ENCODE measurements at places on chromosomes 6 and 20.

- no peak for DNase-seq
Observed at GRCh38 chr20:47205577-47206123, 150.8 kb downstream of the ZMYND8 start.

GRCh38 chr6:160180706-160181105, 59.1 kb downstream of the SLC22A1 start:
- DNase-seq: no peak

GRCh38 chr20:60268491-60268890, 310.3 kb downstream of the CDH26 start:
- no peak for DNase-seq

GRCh38 chr6:98845211-98846020, 11.0 kb downstream of the POU3F2 start:
- DNase-seq: no peak

DNA sequence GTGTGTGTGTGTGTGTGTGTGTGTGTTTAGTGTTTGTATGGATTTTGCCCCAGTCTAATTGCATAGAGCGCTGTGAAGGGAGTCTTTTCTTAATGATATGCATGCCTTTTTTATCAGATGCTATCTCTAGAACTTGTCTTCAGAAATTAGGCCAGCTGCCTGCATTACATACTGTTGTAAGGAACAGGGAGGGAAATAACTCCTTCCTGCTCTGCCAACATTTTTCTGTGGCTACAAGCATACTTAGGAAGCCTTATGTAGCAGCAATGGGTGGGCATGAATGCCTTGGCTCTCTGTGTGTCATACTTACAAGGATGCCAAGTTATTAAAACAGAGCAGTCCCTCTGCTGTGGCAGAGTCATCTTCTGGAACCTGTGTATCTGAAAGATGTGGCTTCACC, 8.0 kb upstream of the COL21A1 start:
- DNase-seq: no peak

- DNase-seq: no peak
Observed at GRCh38 chr6:137758661-137759060, 108.4 kb upstream of the TNFAIP3 start.

- no peak for DNase-seq
Observed at GRCh38 chr20:41334036-41334435, 6.6 kb upstream of the LPIN3 start.

DNA sequence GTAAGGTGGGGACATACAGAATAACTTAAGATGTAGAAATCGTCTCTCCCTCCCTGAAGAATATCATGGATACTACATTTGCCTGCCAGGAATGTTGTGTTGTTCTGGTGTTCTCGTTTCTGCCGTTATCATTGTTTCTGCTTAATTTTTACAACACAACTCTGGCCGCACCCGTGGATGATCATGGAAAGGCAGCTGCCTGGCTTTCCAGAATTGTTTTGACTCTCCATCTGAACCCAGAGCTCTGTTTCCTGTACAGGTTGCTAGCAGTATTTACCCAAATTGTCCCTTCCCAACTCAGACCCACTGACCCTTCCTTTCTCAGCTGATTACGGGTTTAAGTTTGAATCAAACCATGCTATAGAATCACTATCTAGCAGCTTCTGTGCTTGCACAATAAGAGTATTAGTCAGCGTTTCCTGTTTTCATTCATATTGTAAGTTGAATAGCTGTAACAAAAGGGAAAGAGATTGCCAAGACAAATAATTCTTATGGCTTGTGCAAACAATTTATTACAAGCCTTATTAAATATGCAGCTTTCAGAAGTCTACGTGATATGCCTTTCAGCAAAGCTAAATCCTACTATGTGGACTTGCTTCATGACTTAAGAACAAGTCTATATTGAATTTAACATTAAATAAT, 139.0 kb downstream of the MTHFD1L start:
- no peak for DNase-seq

DNA sequence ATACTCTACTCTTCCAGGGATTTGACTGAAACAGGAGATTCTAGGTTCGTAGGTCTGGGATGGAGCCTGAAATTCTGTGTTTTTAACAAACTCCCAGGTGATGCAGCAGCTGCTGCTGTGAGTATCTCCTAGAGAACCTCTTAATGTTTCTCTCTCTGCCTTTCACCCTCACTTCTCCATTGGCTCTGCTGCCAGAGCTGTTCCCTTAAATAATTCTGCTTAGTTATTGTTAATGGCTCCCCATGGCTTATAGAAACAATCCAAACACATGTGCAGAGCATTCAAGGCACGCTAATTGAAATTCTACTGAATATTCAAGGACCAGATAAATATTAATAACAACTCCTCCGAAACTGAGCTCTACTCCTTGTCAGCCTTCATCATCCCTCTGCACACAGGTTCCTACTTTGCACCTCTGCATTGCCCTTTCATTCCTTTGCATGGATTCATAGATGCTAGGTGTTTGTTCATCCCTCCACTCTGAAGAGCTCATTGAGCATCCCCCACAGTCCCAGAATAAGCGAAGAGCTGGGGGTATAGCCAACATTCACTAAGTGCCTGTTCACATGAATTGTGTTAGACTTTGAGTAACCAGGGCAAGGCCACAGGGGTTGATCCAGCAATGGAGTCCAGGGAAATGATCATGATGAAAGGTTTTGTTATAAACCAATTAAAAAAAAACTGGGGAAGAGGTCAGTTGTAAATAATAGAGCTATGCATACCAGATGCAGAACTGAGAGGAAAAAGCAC, 488.4 kb upstream of the JAG1 start:
- DNase-seq: no peak

DNA sequence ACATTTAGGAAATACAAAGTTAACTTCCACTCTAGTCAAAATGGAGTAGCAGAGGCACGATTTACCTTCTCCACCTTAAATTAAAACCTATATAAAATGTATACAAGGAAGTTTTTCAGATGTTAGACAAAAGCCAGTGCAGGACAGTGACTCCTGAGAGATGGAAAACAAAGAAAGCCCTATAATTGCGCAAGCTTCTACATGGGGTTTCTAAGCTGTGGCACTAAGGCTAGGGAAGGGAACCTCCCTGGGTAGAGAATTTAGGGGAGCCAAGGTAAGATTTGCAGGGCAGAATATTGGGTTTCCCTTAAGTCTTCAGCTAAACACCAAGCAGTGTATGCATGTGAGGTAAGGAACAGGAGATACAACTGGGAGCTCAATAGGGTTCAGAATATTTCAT, 18.5 kb upstream of the ZC3H12D start:
- DNase-seq: no peak

DNA sequence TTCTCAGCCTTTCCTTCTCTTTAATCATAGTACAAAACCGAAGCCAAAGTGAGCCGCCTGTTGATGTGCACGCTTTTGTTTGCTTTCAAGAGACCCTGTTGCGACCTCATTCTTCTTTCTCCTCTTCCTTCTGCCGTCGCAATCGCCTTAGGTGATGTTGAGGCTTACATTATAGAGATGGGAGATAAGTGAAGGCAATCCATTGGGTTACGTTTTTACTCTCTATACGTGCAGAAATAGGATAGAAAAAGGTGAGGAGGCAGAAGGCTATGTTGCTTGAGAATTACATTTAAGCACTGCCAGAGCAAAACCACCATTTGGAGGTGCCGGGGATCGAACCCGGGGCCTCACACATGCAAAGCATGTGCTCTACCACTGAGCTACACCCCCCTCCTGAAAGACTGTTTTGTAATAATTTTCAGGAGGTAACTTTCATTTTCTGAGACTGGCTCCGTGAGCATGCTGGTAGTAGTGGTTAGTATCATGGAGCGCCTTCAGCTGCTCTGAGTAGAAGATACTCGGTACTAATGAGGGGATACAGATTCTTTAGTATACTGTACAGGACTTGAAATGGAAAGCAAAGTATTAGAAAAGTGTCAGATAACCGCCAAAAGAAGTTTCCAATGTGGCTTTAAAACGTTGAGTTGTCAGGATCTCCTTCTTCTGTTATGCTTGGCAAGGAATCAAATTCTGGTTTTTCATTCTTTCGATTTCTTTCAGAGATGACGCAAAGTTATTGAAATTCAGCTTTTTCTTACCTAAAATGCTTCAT, 165.6 kb downstream of the TRIM27 start:
- DNase-seq: no peak

DNA sequence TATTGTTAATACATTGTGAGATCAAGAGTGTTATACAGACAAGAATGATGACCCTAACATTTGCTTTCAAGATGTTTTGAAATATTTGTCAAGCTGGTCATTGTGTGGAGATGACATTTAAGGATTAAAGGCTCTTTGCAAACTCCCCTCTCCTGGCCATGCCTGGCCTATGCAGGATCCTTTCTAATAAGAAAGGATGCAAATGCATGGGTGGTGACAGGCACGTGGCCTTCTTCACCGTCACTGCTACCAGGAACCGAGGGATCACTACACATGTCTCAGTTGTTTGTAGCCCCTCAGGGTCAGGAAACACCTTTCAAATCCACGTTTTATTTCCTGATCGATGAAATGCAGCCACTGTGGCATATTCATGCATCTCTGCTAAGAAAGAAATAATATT, 419.7 kb downstream of the PRKN start:
- no peak for DNase-seq

DNA sequence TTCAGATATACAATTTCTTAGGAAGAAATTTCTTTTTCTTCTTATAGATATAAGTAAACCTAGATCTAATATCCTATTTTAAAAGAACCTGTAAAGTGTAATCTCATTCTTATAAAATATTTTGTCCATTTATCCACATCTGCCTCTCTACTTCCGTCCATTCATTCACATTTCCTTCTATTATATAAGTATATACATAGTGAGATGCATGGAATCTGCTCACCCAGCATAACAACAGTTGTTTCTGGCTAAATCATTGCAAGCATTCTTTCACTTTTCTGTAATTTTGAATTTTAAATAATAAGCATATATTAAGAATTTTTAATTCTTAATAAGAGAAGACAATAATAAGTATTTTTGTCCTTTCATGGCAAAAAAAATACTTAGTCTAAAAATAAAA, 45.4 kb downstream of the CEP162 start:
- DNase-seq: no peak

GRCh38 chr6:124823240-124824111, 138.8 kb upstream of the RNF217 start:
- no peak for DNase-seq

- no peak for DNase-seq
Observed at GRCh38 chr6:91149246-91149955, 562.5 kb upstream of the MAP3K7 start.

- DNase-seq: no peak
Observed at GRCh38 chr6:79599725-79600259, 31.3 kb upstream of the SH3BGRL2 start.

- no peak for DNase-seq
Observed at GRCh38 chr6:127299522-127300240, 33.0 kb downstream of the RNF146 start.

DNA sequence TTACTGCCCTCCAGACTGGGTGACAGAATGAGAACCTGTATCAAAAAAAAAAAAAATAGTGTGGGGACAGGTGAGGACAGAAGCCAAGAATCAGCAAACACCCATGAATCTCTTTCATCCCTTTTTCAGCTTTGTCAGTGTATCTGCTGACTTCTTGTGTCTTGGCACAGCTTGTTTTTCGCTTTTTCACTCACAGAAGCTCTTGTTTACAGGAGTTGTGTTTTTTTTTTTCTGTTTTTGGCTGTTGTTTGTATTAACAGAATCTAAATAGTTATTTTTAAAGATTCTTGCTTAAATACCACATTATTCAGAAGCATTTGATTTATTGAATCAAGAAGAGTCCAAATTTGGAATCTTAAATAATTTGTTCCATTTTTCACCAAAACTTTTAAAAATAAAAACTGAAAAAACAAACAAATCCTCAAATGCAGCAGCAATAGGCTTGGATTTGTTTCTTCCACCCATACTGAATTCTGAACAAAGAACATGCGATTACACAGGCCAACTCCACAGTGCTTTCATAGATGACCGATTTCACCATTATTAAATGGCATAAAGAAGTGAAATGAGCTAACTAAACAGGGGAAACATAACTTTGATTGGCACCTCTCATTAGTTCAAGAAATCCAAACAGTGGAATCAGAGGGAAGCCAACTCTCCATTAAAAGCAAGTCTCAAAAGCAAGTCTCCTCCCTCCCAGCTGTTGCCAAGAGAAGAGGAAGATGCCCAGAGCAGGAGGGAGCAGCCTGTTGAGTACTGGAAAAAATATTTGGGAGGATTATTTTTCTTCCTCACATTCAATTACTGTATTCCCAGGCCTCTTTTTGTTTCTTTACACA, 27.2 kb upstream of the GPR63 start:
- DNase-seq: no peak

- DNase-seq: no peak
Observed at GRCh38 chr6:6724539-6725467, 136.3 kb downstream of the LY86 start.

DNA sequence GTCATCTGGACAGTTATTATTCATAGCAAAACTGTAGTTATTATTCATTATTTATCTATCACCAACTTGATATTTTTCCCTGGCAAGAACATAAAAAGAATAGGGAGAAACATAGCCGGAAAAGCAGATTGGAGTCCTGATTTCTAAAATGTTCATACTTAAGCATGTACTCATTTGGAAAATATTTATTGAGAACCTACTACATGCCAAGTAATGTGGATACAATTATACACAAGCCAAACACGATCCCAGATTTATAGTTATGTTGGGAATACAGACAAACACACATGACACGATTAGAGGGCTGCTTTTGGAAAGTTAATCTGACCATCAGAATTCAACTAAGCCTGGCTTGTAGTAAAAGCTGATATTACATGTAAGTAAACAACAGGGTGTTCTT, 30.7 kb downstream of the ARHGAP18 start:
- DNase-seq: no peak

DNA sequence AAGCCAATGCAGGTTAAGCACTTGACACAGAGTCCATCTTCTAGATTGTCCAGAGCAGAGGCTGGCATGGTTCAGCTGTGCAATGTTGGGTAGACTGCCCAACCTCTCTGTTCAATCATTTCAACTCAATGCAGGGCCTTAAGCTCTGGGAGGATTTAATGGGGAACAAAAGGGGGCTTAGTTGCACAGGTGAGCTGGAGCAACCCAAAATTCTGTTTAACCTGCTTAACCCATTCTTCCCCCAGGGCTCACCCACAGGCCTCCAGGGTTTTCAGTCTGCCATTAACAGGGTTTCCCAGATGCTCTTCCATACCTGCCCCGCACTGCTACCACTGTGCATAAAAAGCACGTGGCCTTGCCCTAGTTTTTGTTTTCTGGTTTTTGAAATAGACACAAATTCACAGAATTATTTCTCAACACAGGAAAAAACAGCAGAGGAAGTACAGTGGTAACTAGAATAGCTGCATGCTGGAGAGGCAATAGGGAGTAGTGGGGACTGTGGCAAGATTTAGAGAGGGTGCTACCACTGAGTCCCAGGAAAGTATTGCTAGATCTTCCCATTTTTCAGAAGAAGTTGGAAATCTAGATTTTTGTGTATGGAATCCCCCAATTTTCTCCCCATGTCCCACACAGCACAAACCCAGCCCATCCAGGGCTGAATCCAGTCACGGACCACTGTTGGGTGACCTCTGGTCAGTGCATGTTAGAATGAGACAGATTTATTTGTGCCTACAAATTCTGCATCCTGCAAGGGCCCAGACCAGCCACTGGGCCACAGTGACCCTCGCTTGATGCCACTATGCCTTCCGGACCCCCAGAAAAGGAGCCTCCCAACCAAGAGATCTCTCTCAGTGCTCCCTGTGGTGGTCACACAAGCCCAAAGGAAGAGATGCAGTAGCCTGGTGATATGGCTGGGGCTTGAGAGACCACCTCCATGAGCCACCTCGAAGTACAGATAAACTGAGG, 4.6 kb downstream of the PTGIS start:
- no peak for DNase-seq
